ENCODE measurements at places on chromosomes 3 and 15. TPM values are rescaled to one million over a fixed set of nuclear protein-coding genes. Genes with fewer than 3 reads are reported as not detected.

MYEF2 gene
- 36.3 TPM for total RNA-seq

GRCh38 chr3:120352017-120352416 lies 2.9 kb upstream of the LRRC58 start:
- no peak for DNase-seq

DNA sequence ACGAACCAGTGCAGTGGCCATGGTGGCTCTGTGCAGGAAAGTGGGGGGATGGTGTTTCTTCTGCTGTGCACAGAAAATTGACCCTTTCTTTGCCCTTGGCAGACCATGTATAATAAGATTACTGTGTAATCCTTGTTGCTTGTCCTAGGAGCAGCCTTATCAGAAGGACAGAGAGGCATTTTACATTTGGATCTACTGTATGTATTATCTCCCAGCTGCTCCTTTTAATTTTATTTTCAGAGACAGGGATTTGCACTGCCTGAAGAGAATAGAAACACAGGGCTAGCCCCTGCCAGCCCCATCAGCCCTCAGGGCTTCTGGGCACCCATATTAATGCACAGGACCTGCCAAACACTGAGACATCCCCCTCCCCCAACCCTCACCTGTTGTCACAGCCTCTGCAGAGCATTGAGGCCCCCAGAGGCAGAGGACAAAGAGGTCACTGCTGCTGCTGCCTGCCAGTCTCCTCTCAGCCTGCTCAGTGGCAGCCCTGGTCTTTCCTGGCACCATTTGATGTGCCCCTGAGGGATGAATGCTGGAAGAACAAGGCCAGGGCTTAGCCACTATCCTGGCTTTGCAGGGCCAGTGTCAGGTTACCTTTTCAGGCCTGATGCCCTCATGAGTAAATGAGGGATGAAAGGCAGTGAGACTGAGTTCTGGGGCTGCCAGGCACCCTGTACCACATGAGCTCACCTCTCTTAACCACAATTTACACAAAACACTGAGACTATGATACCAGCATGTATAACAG lies 533.4 kb downstream of the NTRK3 start:
- DNase-seq = no peak

DNA sequence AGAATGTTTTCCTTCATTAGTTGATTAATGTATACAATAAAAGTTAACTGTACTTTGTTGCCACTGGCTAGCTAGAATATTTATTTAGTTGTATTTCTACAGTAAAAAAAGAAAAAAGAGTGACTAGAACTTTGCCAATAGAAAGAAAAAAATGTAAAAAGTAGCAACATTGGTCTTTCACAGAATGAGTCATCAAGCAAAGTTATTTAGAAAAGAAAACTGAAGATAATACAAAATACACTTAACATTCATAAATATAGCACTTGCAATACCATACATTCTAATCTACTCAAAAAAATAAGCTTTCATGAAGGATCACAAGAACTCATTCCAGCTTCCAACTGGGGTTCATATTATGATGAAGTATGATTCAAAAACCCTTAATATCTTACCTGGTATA lies 83.4 kb downstream of the AQR start:
- no peak for DNase-seq

DNA sequence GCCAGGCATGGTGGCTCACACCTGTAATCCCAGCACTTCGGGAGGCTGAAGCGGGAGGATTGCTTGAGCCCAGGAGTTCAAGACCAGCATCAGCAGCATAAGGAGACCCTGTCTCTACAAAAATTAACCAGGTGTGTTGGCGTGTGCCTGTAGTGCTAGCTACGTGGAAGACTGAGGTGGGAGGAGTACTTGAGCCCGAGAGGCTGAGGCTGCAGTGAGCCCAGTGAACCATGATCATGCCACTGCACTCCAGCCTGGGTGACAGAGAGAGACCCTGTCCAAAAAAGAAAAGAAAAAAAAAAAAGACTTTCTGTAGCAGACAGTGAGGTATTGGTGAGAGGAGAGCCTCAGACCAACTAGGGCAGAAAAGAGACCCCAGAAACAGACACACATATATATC lies 263.8 kb downstream of the XXYLT1 start:
- no peak for DNase-seq

- DNase-seq = no peak
These were observed 2.4 kb downstream of the SLC25A38 start for GRCh38 chr3:39385456-39386090.

- DNase-seq = no peak
These were observed 183.3 kb upstream of the BHLHE40 start for GRCh38 chr3:4795905-4796304.

MCF2L2 gene
- total RNA-seq = 7.5 TPM

GRCh38 chr3:16124636-16125035 lies 49.8 kb upstream of the GALNT15 start:
- no peak for DNase-seq

PRR20G gene
- total RNA-seq = not detected

CD200 gene
- 63.3 TPM for total RNA-seq

SEMA3F gene
- 0.21 TPM for total RNA-seq

DNA sequence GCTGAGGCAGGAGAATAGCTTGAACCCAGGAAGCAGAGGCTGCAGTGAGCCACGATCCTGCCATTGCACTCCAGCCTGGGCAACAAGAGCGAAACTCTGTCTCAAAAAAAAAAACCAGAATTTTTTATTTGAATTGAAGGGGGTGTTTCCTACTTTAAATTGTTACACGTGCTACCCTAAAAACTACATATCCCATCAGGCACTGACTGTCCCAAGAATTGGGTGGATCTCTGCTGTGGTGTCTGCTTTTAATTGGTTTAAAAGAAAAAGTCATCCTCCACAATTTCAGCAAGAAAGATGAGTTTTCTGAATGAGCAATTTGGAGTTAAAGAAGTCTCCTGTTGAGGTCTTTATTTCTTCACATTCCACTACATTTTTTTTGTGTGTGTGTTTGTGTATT lies 2.1 kb downstream of the PDIA3 start:
- no peak for DNase-seq

- no peak for DNase-seq
These were observed 642 bp downstream of the SCAP start for GRCh38 chr3:47475029-47475569.

DNA sequence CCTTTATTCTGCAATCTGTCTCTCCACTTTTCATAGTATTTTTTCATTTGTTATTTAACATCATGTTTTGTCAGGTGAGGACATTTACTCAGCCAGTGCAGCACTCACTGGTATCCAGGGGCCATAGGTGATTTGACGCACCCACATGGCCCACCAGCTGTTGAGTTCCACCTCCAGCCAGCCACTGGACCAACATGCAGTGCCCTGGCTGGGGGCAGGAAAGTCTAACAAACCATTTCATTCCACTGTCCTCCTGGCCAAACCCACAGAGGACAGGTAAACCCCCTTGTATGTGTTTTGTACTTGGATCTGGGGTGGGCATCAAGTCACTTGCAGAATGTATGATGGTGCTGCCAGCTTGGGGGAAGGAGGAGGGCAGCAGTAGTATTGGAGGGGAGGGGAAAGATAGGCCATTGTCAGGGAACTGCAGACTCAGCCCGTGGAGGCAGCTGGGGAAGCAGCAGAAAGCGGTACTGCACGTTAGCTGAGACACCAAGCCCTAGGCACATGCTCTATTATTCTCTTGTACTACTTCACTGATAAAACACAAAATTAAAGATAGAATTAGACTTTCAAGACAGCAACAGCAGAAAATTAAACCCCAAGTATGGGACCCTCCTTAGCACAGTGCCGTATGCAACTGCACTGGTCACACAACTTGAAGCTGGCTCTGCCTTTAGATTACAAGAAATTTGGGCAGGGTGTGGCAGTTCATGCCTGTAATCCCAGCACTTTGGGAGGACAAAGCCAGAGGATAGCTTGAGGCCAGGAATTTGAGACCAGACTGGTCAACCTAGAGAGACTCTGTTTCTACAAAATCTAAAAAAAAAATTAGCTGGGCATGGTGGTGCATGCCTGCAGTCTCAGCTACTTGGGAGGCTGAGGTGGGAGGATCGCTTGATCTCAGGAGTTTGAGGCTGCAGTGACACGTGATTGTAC lies 15.4 kb upstream of the RPL24 start:
- no peak for DNase-seq

GRCh38 chr15:82923744-82924143 lies 28.8 kb downstream of the HOMER2 start:
- no peak for DNase-seq

GRCh38 chr15:78623786-78624497 lies 3.1 kb upstream of the CHRNA3 start:
- no peak for DNase-seq

NPAP1 gene
- not detected for total RNA-seq

GRCh38 chr15:79083154-79083553 lies 7.4 kb downstream of the RASGRF1 start:
- DNase-seq = no peak

- no peak for DNase-seq
These were observed 7.8 kb downstream of the MELTF start for GRCh38 chr3:197021729-197022404.

DNA sequence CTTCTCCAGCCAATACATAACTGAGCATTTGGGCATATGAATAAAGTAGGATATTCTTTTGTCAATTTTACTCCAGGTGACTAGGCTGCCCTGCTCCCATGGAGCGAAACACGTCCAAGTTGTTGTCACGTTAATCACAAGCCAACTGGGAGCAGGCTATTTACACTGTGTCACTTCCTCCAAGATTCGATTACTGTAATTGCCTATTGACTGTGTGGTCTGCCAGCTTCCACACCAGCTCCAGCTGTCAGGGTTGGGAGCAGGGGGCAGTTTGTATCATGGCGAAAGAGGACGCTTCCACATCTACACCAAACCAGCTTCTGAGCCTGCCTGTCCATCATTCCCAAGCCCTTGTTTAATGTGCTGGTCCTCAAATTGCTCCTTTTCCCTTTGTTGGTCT lies 89.2 kb upstream of the RORA start:
- no peak for DNase-seq

TMEM266 gene
- not detected for total RNA-seq

DNA sequence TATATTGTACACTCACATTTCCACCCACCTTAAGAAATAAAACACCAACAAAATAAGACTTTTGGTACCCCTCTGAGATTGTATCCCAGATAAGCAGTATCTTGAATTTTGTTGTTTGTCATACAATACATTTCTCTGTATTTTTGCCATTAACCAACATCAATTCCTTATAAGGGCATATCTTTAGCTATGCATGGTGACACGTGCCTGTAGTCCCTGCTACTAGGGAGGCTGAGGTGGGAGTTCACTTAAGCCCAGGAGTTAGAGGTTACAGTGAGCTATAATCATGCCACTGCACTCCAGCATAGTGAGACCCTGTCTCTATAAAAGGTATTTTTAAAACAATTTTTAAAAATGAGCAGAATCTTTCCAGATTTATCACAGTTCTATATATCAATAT lies 32.5 kb upstream of the STXBP5L start:
- DNase-seq = no peak

- DNase-seq = no peak
These were observed 68.9 kb downstream of the TFRC start for GRCh38 chr3:196012941-196013476.

- DNase-seq = no peak
These were observed 311.4 kb downstream of the EPHB1 start for GRCh38 chr3:135106445-135106844.

- DNase-seq = no peak
These were observed 9.1 kb downstream of the MESP2 start for GRCh38 chr15:89785064-89785773.

DNA sequence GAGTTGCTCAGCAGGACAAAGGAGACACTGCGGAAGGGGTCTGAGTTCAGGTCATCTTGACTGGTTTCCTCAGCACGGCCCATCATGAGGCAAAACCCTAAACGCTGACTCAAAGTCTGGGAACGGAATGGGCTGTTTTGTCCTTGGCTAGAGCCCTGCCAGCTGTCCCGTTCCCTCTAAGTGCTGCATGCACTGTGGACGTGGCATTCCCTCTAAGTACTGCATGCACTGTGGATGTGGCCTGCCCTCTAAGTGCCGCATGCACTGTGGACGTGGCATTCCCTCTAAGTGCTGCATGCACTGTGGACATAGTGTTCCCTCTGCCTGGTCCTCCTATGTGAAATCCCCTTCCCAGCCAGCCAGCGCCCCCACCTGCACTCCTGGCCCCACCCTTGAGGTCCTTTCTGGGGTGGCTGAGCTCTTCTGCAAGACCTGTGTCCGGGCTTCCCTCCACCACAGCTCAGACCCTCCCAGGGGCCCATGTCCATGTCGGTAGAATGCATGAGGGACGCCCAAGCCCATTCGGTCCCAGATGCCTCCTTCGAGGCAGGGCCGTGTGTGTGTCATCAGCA lies 36.7 kb downstream of the TM2D3 start:
- no peak for DNase-seq

- no peak for DNase-seq
These were observed 321.9 kb downstream of the ZPLD1 start for GRCh38 chr3:102756706-102757105.

GRCh38 chr3:124275412-124275811 lies 283.5 kb upstream of the ROPN1 start:
- DNase-seq = no peak

GRCh38 chr3:15096046-15096445 lies 2.9 kb downstream of the RBSN start:
- no peak for DNase-seq

GRCh38 chr3:48248095-48248850 lies 7.4 kb downstream of the ZNF589 start:
- DNase-seq = no peak

- no peak for DNase-seq
These were observed 678.1 kb upstream of the DPPA4 start for GRCh38 chr3:110015231-110015963.

SHF gene
- total RNA-seq = 16.3 TPM

DNA sequence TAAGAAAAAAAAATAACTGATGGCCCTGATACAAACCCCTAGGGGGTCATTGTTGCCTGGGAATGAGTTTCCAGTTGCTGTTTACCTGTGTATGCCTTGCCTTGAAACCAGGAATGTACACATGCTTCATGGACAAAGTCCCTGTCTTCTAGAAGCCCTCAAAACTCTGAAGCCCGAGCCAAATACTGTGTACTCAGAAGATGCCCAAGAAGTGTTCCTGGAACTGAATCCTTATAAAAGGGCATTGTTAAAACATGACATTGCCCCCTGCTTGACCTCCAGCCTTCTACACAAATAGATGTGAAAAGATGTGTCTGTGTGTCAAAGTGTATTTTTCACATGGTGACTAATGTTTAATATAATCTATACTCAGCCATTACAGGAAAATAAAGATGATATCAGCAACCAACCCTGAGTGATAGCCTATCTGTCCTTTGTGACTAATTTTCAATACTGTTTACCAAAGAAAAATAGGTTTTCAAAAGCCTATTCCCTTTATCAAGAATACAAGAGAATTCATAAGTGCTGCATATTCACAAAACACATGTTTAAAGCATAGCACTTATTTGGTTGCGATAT lies 325.9 kb downstream of the MECOM start:
- no peak for DNase-seq

- no peak for DNase-seq
These were observed 40.9 kb downstream of the CCR4 start for GRCh38 chr3:32992310-32992686.

DNA sequence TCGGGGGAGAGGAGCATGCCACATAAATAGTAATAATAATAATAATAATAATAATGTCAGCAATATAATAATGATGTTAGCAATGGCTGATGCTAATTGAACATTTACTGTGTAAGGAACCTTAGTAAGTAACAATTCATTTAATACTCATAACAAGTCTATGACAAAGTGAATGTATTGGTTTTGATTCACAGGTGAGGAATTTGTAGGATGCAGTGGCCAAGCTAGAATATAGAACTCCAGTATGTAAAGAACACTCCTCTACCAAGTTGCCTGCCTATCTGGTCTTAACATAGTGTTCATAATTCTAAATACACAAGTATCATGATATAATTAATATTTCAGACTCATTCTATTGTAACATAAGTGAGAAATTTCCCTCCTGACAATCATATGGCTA lies 1016.5 kb downstream of the ROBO1 start:
- no peak for DNase-seq

Measured in activated T-helper 2 cell treated with anti-CD3 and anti-CD28 coated beads, Interferon-gamma antibody, Interleukin-2, Interleukin-4, amounts not matched to agents 10 μg/mL and 5 μg/mL and 100 μg/mL, durations not matched to agents 14 hours and 24 hours and 36 hours (primary cell).